SK-N-SH (cell line): ENCODE measurements at places on chromosomes 5 and 9. TPM values are rescaled to one million over a fixed set of nuclear protein-coding genes. Genes with fewer than 3 reads are reported as not detected.

DNA sequence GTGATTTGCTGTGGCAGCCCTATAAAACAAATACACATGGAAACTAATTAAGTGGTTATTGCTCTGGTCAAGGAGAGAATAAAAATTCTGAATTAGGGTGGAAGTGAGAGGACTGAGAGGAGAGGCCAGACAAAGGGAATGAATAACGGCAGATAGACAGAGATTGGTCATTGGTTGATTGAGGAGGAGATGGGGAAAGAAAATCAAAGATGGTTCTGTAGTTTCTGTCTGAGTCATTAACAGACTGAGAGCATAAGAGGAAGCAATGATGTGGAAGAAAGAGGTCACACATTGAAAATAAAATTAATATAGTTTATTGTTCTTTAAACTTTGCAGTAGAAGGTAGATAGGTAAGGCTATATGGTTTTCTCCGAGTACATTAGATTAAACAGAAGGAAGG lies 469.8 kb downstream of the ACTL7B start:
- H3K36me3 ChIP-seq: no peaks in the 10 kb centered on the region
- no peak overlapping the region for H3K4me3 ChIP-seq
- H3K4me1 ChIP-seq: no peaks in the 10 kb centered on the region
- no peaks in the 10 kb centered on the region; the same call in 1 of the 2 replicates for H3K27me3 ChIP-seq

DNA sequence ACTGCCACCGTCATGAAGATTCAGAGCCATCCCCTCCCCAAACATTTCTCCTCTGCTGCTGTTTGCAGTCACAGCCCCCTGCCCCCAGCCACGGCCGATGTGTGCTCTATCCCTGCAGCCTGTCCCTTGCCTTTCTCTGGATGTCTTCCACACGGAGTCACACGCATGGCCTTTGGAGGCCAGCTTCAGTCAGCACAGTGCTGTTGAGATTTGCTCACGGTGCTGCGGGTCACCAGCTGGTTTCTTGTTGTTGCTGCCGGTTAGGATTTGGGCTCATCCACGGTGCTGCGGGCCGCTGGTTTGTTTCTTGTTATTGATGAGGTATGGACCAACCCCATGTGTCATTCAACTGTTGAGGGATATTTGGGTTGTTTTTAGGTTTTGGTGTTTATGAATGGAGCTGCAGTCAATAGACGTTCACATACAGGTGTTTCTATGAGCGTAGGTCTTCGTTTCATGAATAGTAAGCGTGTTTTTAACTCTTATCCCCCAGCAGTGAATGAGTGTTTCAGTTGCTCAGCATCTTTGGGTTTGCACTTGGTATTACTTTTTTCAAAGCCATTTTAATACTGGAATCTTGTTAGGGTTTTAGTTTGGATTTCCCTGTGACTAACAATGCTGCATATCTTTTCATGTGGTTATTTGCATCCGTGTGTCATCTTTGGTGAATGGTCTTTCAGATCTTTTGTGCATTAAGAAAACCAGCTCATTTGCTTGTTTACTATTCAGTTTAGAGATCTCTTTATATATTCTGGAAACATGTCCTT lies 57.6 kb downstream of the AHRR start:
- no peak overlapping the region for H3K4me3 ChIP-seq
- peaks cover 7% of the 10 kb centered on the region; the same call in 1 of the 2 replicates for H3K27me3 ChIP-seq
- no peaks in the 10 kb centered on the region for H3K4me1 ChIP-seq
- H3K36me3 ChIP-seq: no peaks in the 10 kb centered on the region
- H3K27ac ChIP-seq: no peak overlapping the region

GRCh38 chr9:135570456-135570855 lies 8.9 kb downstream of the PAEP start:
- H3K36me3 ChIP-seq: no peaks in the 10 kb centered on the region
- no peak overlapping the region for H3K4me3 ChIP-seq
- H3K27ac ChIP-seq: no peak overlapping the region
- no peaks in the 10 kb centered on the region for H3K4me1 ChIP-seq
- DNase-seq: no peak

- H3K4me3 ChIP-seq: no peak overlapping the region
- no peak overlapping the region for H3K27ac ChIP-seq
- no peaks in the 10 kb centered on the region for H3K36me3 ChIP-seq
- DNase-seq: no peak
- no peaks in the 10 kb centered on the region for H3K27me3 ChIP-seq
These were observed 11.9 kb downstream of the SYK start for GRCh38 chr9:90813523-90813922.

The PKD2L2 gene
- 0.11 and 0.26 TPM in 2 replicates for polyA plus RNA-seq

The GRIN1 gene
- polyA plus RNA-seq: 0.03 TPM in 1 of 2 replicates, not detected in the other

The PRRX2 gene
- polyA plus RNA-seq: 0.83 and 0.84 TPM in 2 replicates

DNA sequence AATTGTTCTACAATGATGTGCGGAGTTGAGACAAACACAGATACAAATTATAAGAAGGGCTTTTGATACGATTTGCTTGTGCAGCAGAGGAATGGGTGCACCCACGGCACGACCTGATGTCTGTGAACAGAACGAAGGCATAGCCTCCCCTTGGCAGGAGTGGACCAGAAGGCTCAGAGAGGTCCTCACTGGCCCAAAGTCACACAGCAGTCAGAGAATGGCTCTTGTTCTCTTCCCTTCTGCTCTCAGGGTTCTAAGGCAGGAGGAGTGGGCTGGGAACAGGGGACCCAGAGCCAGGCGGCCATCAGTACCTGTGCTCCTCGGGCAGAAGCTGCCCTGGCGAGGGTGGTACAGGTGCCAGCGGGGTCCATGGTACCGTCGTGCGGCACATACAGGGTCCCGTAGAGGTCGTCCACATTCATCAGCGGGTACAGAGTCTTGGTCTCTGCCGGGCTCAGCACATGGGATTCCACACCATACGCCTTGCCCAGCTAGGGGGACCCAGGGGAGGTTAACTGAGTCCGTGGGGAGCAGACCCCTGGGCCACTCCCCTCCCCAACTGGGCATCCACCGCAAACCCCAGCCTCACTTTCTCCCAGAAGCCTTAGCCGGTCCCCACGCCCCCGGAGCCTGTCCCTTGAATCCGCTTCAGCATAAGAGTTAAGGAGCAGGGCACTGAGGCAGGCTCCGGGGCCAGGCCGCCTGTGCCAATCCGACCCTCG lies 7.0 kb downstream of the SARDH start:
- H3K27me3 ChIP-seq: no peaks in the 10 kb centered on the region
- H3K36me3 ChIP-seq: no peaks in the 10 kb centered on the region
- no peak for DNase-seq
- no peaks in the 10 kb centered on the region for H3K4me1 ChIP-seq

GRCh38 chr5:153636670-153637451 lies 146.4 kb downstream of the GRIA1 start:
- DNase-seq: no peak
- no peaks in the 10 kb centered on the region for H3K36me3 ChIP-seq
- no peak overlapping the region for H3K27ac ChIP-seq
- H3K4me1 ChIP-seq: no peaks in the 10 kb centered on the region
- H3K27me3 ChIP-seq: no peaks in the 10 kb centered on the region

The TEX48 gene
- 0.41 and 0.46 TPM in 2 replicates for polyA plus RNA-seq

The CDKN2A gene
- 34.1 and 41.4 TPM in 2 replicates for polyA plus RNA-seq

- no peak for DNase-seq
- H3K27ac ChIP-seq: no peak overlapping the region
- no peak overlapping the region for H3K4me3 ChIP-seq
- no peaks in the 10 kb centered on the region for H3K27me3 ChIP-seq
- peaks cover 5% of the 10 kb centered on the region for H3K36me3 ChIP-seq
These were observed 51.0 kb downstream of the GNAQ start for GRCh38 chr9:77980622-77981021.

The GFI1B gene
- polyA plus RNA-seq: 0.03 TPM in 1 of 2 replicates, not detected in the other

GRCh38 chr5:108125771-108126511 lies 256.0 kb downstream of the FBXL17 start:
- no peaks in the 10 kb centered on the region for H3K4me1 ChIP-seq
- no peaks in the 10 kb centered on the region for H3K36me3 ChIP-seq
- H3K4me3 ChIP-seq: no peak overlapping the region
- no peak overlapping the region for H3K27ac ChIP-seq

DNA sequence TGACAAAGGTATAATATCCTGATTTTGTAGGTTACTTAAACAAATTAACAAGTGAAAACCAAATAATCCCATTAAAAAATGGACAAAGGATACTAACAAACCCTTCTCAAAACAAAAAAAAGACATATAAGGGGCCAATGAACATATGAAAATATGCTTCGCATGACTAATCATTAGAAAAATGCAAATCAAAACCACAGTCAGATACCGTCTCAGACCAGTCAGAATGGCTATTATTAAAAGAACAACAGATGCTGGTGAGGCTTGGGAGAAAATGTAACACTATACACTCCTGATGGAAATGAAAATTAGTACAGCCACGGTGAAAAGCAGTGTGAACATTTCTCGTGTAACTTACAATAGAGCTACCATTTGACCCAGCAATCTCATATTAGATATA lies 1542.2 kb upstream of the CDH9 start:
- H3K4me3 ChIP-seq: no peak overlapping the region; the same call in 1 of the 2 replicates
- no peaks in the 10 kb centered on the region for H3K4me1 ChIP-seq
- H3K36me3 ChIP-seq: no peaks in the 10 kb centered on the region
- H3K27ac ChIP-seq: no peak overlapping the region
- no peaks in the 10 kb centered on the region for H3K27me3 ChIP-seq

DNA sequence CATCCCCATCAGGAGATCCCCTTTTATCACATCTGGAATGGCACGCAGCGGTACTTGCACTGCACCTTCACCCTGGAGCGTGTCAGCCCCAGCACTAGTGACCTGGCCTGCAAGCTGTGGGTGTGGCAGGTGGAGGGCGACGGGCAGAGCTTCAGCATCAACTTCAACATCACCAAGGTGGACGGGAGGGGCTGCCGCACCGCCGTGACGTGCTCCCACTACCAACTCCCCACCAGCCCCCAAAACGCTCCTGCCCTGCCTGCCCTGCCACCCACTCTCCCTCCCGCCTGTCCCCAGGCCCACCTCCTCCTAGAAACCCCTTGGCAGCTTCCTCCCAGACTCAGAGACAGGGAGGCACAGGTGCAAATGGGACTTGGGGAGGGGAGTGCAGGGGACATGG lies 20.7 kb downstream of the HK3 start:
- no peak overlapping the region for H3K27ac ChIP-seq
- H3K27me3 ChIP-seq: no peaks in the 10 kb centered on the region
- H3K4me1 ChIP-seq: peaks cover 29% of the 10 kb centered on the region; the same call in 1 of the 2 replicates
- DNase-seq: no peak
- no peak overlapping the region for H3K4me3 ChIP-seq

The TLE1 gene
- polyA plus RNA-seq: 33.0 and 34.8 TPM in 2 replicates

- H3K4me3 ChIP-seq: no peak overlapping the region
- no peaks in the 10 kb centered on the region for H3K27me3 ChIP-seq
- H3K4me1 ChIP-seq: no peaks in the 10 kb centered on the region
- no peak for DNase-seq
These were observed 490.7 kb downstream of the CDH18 start for GRCh38 chr5:19497229-19497815.

DNA sequence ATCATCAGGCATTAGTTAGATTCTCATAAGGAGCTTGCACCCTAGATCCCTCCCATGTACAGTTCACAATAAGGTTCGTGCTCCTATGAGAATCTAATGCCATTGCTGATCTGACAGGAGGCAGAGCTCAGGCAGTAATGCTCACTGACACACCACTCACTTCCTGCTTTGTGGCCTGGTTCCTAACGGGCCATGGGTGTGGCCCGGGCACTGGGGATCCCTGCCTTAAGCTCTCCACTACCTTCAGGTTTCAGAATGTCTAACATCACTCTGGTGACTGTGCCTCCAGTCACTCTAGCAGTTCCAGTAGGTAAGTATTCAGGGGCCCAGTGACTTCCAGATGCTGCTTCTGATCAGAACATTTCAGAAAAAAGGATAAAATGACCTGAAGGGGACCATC lies 152.4 kb downstream of the LRRC70 start:
- no peaks in the 10 kb centered on the region for H3K27me3 ChIP-seq
- H3K27ac ChIP-seq: no peak overlapping the region
- no peak for DNase-seq
- H3K36me3 ChIP-seq: no peaks in the 10 kb centered on the region
- no peak overlapping the region for H3K4me3 ChIP-seq

DNA sequence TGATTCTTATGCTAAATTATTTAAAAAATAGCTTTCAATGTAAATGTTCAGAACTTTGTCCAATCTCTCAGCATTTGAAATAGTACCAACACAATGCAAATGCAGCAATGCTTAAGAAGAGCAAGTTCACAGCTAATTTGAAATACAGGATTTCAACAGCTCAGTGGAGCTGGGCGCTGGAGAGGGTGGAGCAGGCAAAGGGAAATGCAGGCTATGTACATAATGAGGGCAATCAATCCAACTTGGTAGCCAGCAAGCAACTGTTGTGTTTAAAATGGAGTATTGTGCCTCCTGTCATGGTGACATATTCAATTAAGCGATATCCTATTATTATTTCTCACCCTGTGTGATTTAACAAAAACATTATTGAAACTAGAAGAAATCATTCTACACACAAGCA lies 568.8 kb downstream of the PSAT1 start:
- no peaks in the 10 kb centered on the region for H3K27me3 ChIP-seq
- DNase-seq: no peak
- no peak overlapping the region for H3K4me3 ChIP-seq
- no peaks in the 10 kb centered on the region for H3K36me3 ChIP-seq
- peak overlapping the region; percentile 77 for H3K27ac ChIP-seq

- no peaks in the 10 kb centered on the region for H3K27me3 ChIP-seq
- H3K36me3 ChIP-seq: no peaks in the 10 kb centered on the region
- no peak overlapping the region for H3K4me3 ChIP-seq
- no peak for DNase-seq
These were observed 79.4 kb upstream of the IZUMO3 start for GRCh38 chr9:24625097-24625496.

DNA sequence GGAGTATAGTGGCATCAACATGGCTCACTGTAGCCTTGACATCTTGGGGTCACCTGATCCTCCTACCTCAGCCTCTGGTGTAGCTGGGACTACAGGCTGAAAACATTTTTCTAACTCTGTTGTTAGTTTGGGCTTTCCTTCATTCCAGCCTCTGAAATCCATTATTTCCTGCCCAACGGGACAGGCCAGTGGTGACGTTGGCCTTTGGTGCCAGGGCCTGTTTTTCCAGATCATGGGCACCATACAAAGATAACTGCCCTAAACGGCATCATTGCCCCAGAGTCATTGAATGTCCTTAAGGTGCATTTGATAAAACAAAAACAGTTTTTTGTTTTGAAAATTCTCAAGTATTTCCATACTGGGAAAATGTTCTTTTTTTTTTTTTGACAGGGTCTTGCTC lies 32.1 kb downstream of the PIK3R1 start:
- H3K36me3 ChIP-seq: 0 out of 2 replicates have a peak, but pooled peaks cover 7% of the 10 kb centered on the region
- H3K27ac ChIP-seq: no peak overlapping the region
- DNase-seq: no peak
- no peak overlapping the region for H3K4me3 ChIP-seq
- no peaks in the 10 kb centered on the region for H3K27me3 ChIP-seq

The FCN1 gene
- polyA plus RNA-seq: not detected in 2 replicates

DNA sequence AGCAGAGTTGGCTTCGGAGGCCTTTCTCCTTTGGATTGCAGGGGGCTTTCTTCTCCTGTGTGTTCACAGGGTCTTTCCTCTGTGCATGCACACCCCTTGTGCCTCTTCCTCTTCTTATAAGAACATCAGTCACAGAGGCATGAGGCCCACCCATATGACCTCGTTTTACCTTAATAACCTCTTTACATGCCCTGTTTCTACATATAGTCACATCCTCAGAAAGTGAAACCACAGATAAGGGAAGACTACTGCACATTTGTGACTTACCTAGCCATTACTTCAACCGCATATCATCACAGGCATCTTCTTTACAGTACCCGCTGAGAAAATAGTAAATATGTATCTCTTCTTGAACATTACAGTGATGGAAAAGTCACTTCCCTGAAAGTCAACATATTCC lies 204.9 kb upstream of the TARS1 start:
- no peaks in the 10 kb centered on the region for H3K36me3 ChIP-seq
- H3K27ac ChIP-seq: no peak overlapping the region
- no peak overlapping the region for H3K4me3 ChIP-seq
- DNase-seq: no peak
- H3K27me3 ChIP-seq: no peaks in the 10 kb centered on the region
